HCEC 1CT (cell line): ENCODE measurements at places on chromosomes 5 and 9.

DNA sequence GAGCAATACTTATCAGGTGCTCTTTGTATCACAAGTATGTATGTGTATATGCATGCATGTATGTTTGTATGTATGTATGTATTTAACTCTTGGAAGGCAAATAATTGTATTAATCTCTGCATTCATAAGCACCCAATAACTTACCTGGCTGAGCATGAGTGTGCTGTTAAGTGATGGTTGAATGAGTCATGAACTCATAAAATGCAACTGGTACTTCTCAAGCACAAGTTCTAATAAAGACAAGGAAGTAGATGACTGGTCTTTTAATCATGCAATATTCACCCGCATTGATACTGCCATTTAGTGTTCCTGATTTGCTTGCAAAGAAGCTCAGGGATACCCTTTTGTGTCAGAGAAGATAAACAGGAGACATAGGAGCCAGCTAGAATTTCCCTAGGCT is 204.9 kb upstream of the TRPM3 start:
- DNase-seq = no peak

DNA sequence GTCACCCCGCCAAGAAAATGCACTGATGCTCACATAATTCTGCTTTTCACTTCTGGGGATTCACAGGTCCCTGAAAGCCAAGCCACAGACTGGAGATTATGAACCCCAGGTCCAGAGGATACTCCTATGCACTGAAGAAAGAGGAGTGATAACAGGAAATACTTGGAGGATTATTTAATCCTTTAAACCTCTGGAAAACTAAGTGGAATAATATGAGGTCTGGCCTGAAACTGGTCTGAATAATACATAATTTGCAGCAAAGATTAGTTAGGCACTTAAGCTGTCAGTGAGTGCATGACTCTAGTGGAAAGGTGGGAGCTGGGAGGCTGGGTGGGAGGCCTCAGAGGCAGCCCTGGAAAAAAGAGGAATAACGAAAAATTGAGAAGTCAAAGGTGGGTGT is 45.7 kb downstream of the MARCHF3 start:
- peak; percentile 51 for DNase-seq

- no peak for DNase-seq
These were observed 22.8 kb downstream of the CSNK1A1 start for GRCh38 chr5:149528281-149529060.

GRCh38 chr5:141596867-141597266 is 21.9 kb downstream of the DIAPH1 start:
- DNase-seq = no peak

- DNase-seq = no peak
These were observed 41.8 kb upstream of the ROPN1L start for GRCh38 chr5:10399839-10400238.

GRCh38 chr9:110954822-110955291 is 83.4 kb downstream of the LPAR1 start:
- peak; percentile 59 for DNase-seq

DNA sequence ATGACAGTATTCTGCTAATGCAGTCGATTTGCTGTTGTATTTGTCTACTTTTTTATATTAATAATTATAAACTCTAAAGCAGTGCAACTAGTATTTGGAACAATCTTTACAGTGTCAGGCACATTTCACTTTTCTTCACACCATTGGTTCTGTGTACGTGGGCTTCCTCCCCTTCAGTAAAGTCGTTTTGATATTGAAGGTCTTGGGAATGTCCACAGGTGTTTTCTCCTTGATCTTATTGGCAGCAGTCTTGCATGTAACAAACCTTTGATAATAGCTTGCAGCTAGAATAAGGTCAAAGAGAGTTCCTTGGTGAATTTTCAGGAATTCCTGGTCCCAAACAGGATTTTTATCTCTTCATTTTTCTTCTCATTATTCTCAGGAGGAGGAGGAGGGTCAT is 12.2 kb downstream of the DDX4 start:
- no peak for DNase-seq

GRCh38 chr5:142065273-142065672 is 43.3 kb upstream of the NDFIP1 start:
- peak; percentile 32 for DNase-seq

- no peak for DNase-seq
These were observed 23.8 kb upstream of the PHF19 start for GRCh38 chr9:120900824-120901223.

DNA sequence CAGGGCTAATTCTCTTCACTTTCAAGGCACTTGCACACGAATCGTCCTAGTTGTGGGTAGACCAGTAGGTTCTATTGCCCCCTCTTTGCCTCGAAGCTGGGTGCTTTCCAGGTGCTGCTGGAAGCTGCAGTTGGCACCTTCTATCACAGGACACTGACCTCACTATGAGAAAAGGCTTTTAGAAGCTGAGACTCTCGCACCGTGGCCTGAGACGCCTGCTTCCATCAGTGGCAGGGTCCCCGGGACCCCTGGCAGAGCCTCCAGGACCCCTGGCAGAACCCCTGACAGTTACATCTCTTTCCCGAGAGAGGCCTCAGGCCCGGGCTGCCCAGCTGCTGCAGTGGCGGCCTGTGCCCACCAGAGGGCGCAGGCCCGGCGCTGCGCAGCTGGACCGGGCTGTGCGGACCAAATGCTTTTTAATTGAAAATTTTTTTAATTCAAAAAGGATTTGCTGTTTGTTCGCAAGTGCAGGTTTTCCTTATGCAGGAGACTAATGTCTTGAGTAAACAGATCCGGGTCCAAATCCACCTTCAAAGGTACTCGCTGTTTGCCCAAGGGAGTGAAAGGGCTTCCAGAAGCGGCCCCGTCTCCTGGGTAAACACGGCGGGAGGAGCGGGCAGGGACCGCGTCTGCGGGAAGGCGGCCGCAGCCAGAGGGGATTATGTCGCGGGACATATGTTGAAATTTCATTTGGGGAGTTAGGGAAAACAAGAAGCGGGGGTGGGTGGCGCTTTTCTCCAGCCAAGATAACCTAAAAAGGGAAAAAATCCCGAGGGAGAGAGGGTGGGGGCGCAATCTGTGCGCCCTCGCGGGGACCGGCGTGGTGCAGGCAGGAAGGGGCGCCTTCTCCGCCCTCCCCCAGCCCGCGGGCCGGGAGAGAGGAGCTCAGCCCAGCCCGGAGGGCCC is 114.5 kb upstream of the LMX1B start:
- peak; percentile 8 for DNase-seq

- peak; percentile 25 for DNase-seq
These were observed 113.4 kb upstream of the GRHPR start for GRCh38 chr9:37309136-37309535.

GRCh38 chr5:110880413-110880812 is 141.6 kb downstream of the SLC25A46 start:
- DNase-seq = peak; percentile 91
